ENCODE measurements at places on chromosomes 3 and 15.

DNA sequence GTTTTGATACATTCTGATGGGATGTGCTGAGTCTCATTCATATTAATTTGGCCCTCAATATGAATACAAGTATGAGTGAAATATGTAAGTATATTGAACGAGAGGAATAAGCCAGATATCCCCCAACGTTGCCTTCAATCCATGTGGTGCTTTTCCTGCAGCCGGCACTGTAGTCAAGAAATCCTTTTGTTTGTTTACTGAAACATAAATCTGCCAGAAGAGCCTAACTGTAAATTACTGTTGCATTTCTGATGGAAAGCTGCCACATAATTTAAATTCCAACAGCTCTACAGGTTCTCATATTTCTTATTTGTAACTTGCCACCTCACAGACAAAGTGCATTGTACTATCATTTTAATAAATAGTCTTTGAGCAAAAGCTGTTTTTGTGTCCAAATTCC lies 314.0 kb downstream of the KBTBD8 start:
- DNase-seq: no peak

DNA sequence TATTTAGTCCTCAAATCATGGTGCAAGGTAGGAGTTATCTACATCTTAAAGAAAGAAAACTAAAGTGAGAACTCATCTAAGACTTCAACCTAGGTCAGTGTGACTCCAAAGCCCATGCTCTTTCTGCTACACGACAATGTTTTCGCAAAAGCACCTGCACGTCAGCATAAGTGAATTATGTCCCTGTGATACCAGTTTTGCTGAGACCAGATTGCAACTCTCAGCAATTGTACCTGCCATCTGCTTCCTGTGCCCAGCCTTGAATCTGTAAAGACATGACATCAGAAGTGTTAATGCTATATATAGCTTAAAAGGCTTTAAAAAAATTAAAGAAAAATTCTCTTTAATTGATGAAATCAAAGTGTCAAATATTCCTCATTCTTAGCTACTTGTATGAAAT lies 43.4 kb downstream of the RETNLB start:
- DNase-seq: no peak

GRCh38 chr3:111541911-111542483 lies at the start of gene CD96:
TSS of gene CD96 (plus strand) at chr3:111542197. CDS start at chr3:111542249, 52 bp downstream.
- DNase-seq: no peak

DNA sequence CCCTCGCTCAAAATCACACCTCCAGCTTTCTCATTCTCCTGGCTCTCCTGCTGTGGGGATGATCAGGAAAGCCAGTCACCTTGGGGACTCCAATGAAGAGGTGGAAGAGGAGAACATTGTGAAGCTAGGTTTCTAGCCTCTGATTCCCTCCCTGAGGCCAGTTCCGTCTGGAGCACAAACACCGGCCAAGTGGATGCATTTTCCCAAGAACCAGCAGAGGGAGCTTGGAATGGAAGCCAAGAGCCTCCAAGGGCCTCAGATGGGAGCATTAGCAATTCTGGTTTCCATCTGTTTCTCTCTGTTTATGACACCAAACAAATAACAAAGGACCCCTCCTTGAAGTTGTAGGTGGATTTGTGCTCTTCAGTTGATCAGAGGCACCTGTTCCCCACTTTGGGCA lies 40.6 kb upstream of the NMNAT3 start:
- DNase-seq: peak; percentile 42

GRCh38 chr3:179416681-179417080 lies 34.6 kb downstream of the GNB4 start:
- no peak for DNase-seq

DNA sequence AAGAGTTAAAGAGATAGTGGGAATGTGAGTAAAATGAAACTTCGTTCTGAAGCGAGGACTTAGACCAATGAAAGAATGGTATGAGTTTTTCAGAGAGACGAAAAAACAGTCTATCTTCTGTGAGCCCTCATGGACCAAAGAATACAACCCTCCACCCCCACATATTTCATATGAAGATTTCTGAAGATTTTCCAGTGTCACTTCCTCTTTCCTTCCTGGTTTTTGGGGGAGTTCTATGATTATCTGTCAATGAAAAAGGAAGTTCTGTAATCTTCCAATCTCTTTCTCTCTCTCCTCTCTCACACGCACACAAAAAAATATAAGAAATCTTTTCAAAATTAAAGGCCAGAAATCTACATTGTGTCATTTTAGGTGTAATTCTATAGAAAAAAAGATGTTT lies 27.7 kb downstream of the CMSS1 start:
- DNase-seq: no peak

DNA sequence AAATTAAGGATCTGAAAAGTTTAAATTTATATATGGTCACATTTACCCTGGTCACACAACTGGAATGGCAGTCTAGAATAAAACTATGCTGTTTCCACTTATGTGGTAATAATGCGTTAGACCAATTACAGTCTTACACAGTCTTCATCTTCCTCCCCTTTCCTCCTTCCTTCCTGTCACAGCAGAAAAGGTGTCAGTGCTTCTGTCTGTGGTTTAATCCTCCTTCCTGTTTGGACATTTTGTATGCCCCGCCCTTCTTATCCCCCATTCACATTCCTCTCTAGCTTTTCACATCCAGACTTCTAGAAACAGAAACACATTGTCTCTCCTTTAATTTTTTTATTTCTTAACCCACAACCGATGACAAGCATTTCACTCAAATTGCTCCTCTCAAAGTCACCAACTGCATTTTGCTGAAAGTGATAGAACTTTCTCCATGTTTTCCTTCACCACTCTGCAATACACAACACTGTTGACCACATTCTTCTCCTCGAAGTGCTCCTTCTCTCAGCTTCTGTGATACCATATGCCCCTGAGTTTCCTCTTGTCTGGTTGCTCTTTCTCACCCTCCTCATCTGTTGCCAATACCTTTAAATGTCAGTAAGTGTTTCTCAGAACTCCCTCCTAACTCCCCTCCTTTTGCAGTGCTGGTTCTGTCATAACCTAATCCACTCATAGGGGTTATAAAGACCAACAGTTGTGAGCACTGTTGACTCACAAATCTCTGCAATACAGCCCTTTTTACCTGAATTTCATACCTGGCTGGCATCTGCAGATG lies 271.6 kb downstream of the UBE2E2 start:
- no peak for DNase-seq

DNA sequence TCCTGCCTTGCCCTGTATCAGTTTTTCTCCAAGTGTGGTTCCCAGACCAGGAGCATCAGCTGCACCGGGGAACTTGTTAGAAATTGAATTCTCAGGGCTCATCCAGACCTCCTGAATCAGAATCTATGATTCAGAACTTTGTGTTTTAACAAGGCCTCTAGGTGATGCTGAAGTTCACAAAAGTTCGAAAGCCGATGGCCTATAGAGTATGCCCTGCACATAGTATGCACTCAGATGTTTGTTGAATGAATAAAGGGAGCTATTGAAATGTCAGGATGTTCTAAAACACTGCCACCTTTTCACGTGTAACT lies 664 bp upstream of the LARP6 start:
- DNase-seq: peak; percentile 32

DNA sequence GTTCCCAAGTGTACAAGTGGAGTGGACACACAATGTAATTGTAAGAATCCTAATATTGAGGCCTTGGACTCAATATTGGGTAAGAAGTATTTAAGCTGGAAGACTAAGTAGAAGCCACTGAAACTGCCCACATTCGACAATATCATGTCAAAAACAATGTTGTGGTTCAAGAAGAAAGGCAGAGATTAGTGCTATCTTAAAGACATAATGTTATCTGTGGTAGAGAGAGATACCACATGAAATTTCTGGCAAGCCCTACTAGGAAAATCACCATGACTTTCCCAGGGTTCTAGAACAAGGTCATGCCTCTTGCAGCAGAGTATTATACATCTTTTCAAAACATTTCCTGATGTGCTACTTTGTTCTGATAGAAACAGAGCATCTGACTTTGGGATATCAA lies 192.6 kb downstream of the RAP2B start:
- no peak for DNase-seq

- DNase-seq: no peak
Observed at GRCh38 chr15:42149493-42150218, 6.8 kb downstream of the PLA2G4F start.

GRCh38 chr15:99197856-99198255 lies 51.5 kb downstream of the TTC23 start:
- DNase-seq: no peak
